ENCODE measurements at places on chromosomes 12 and 14.

- no peak for DNase-seq
These were observed 40.0 kb downstream of the ISCA2 start for GRCh38 chr14:74533576-74533975.

- no peak for DNase-seq
These were observed 30.8 kb downstream of the COA8 start for GRCh38 chr14:103593577-103593976.

GRCh38 chr14:53847881-53848280 is 108.7 kb downstream of the BMP4 start:
- DNase-seq = no peak

DNA sequence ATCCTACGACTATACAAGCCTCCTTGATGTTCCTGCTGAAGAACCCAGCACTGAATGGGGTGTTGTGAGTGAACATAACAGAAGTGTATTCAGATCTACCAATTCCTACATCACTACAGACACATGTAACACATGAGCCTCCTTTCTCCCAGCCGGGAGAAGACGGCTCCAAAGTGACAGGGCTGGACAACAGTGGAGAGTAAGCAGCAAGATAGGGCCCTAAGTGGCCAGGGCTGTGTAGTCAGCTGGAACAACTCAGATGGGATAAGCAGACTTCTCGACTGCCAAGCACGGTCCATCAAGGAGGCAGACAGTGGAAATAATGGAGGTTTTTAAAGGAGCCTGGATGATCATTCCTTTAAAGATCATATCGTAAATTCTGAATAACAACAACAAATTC is 73.5 kb downstream of the TTC7B start:
- DNase-seq = no peak

- no peak for DNase-seq
These were observed 85.8 kb downstream of the EXOC5 start for GRCh38 chr14:57182760-57183503.

- DNase-seq = no peak
These were observed 77.2 kb upstream of the DUSP6 start for GRCh38 chr12:89429528-89429927.

DNA sequence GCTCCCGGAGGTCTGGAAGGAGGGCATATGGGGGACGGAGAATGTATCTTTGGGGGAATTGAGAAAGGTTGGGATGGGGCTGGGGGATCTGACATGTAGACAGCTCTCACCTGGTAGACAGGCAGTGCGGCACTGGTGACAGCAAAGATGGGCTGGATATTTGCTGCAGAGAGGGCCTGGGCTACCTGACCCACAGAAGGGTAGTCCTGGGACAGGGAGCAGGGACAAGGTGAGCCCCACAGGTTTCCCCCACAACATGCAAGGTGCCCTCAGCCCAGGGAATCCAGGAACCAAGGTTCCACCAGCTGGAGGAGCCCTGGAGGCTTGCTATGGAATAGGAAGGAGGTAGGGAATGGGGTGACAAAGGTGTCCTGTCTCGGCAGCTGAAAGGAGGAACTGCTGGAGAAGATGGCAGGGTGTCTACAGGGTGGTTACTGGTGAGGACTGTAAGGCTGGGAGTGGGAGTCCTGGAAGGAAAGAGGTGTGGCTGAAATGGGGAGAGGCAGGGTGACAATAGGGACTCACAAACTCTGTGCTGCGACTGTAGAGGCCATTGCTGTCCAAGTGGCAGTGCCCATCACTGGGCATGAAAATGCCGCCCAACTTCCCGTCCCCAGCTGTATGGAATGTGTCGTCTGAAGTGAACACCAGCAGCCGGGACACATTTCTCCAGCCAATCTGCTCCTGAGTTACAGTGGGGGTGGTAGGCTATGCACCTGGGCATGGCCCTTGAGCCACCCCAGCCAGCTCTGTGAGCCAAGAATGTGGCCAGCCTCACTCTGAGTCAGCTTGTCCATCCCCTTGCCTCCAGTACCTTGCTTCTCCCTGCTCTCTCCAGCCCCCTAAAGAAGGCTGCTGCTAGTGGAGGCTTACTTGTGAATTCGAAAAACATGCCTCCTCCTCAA is 11.3 kb downstream of the ITGB7 start:
- DNase-seq = no peak

GRCh38 chr14:91585856-91586255 is 75.7 kb upstream of the PPP4R3A start:
- no peak for DNase-seq

DNA sequence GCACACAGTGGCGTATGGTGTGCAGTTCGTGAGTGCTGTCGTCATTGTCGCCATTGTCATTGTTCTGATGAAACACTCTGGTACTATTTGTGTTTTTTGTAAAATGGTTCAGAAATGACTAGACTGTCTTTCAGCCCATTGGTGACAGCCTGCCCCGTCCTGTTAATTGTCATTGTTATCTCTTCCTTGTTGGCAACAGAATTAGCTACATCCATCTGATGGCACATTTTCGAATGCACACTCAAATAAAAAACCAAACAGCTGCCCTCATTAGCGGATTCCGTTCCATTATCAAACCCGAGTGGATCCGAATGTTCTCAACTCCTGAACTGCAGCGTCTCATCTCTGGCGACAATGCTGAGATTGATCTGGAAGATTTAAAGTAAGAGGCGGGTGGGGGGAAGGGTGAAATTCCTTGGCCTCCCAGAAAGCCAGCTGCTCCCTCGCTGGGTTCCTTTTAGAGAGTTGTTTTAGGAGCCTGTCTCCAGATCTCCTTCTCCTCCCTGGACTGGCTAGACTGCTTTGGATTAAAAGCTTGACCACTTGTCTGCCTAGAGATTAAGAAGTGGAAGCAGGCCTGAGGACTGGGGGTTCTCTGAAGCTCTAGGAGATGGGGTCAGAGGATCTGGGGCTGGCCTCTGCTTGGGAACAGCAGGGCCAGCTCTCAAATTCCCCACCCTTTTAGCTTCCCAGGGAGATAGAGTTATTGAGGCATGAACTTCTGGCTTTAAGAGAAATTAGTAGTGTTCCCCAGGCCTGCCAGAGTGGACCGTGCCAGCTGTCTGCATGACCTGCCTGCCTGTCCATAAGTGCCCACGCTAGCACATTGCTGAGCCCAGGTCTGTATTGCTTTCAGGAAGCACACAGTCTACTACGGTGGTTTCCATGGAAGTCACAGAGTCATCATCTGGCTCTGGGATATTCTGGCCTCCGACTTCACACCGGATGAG is 43.3 kb downstream of the MMAB start:
- DNase-seq = no peak

DNA sequence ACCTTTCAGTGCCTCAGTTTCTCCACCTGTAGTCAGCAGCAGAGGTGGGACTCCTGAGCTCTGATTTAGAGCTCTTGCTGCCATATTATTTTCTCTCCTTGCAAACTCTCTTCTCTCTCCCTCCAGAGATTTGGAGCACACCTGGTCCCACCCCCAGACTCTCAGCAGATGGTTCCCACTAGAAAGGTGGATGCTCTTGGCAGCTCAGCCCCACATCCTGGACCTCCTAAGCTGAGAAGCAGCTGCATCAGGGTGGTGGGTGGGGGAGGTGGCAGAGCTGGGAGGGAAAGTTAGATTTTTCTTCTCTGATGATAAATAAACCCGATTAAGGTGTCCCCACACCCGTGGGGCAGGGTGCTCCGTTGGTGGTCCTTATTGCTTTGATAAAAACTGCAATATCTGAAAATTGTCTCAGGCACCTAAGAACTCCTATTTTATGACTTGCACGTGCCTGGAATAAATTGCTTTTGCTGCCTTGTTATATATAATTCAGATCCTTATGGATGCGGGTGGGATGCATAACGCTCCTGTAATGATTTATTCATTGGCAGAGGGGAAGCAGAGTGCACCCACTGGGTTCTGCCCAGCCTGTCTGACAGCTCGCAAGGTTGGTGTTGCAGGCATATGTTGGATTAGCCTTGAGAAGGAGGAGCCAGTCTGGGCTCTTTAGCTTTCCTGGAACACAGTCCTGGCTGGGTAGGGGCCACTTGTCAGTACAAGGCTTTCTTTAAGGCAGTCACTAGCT is 214.2 kb downstream of the SUDS3 start:
- DNase-seq = no peak

DNA sequence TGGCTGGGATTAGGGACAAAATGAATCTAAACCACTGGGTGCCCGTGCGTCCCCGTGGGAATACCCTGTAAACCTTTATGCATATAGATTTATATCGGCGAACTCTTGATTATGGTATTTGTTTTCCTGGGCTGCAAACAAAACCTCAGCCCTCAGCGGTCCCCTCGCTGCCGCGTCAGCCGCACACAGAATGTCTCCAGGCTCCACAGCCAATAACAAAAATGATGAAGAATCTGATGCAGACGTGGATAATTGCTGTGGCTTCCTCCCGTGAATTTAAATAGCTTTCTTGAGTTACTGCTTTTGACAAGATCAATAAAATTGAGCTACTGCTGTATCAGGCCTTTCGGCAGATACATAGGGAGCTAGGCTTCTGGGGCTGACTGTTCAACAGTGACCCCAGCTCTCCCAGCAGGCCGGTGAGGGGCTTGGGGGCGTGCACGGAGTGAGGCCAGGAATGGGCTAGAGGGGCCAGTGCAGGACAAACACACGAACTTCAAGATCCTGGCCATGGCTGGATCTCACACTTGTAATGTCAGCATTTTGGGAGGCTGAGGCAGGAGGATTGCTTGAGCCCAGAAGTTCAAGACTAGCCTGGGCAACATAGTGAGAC is 125.8 kb upstream of the NCOR2 start:
- no peak for DNase-seq

DNA sequence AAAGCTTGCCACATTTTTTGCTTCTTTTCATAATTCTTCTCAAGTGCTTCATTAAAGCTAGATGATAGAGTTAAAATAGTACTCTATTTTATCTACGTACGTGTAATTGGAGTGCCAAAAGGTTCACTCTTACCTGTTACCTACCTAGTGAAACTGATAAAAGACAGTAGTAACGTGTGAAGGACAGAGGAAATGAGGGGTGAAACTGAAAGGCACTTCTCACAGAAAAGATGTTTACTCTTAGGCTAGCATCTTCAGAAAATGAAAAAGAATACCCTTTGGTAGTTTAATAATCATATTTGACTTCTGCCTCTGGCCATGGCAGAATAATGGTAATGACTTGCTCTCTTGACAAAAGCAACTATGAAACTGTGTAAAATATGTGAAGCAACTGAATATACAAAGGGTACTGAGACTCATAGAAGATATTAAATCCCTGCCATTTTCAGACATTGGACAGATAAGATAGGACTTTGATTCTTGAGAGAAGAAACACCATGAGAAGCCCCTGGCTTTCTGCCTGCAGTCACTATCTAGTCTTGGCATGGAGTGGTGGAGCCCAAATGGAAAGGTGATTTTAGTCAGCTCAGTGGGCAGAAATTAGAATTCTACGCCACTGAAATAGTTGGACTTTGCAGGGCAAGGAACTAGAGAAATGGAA is 6.3 kb upstream of the EVL start:
- DNase-seq = no peak

- no peak for DNase-seq
These were observed 442.0 kb downstream of the MED13L start for GRCh38 chr12:115835445-115835844.

DNA sequence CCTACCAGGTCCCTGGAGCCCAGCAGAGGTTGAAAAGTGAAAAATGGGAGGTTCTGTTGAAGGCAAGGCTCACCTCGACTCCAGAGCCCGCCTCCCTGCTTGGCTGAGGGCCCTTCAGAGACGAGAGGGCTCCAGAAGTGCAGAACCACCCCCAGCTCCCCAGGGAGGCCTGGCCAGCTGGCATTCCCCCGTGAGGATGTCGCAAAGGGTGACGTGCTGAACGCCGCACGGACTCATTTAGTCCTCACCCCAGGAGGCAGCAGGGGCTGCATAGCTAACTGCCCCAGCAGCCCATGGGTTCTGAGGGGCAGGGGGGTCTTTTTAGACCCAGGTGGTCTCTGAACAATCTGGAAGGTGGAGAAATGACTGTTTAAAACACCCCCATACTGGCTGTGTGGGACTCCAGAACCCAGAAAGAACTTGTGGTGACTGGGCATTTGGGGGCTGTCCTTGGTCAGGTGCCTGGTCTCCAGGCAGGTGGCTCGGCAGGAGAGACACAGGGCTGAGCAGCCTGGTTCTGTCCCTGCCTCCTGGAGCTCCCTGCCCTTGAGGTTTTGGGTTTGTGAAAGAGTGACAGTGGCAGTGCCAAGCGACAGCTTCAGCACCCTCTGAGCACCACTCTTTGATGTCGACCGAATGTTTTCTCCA is 32.0 kb downstream of the ANAPC7 start:
- DNase-seq = no peak

All from transverse colon (tissue), 4 donors.